Globus pallidus (tissue), 1 donor: ENCODE measurements at places on chromosomes 11 and 22.

- no peak for DNase-seq
Observed at GRCh38 chr11:113685654-113686359, 20.3 kb downstream of the TMPRSS5 start.

DNA sequence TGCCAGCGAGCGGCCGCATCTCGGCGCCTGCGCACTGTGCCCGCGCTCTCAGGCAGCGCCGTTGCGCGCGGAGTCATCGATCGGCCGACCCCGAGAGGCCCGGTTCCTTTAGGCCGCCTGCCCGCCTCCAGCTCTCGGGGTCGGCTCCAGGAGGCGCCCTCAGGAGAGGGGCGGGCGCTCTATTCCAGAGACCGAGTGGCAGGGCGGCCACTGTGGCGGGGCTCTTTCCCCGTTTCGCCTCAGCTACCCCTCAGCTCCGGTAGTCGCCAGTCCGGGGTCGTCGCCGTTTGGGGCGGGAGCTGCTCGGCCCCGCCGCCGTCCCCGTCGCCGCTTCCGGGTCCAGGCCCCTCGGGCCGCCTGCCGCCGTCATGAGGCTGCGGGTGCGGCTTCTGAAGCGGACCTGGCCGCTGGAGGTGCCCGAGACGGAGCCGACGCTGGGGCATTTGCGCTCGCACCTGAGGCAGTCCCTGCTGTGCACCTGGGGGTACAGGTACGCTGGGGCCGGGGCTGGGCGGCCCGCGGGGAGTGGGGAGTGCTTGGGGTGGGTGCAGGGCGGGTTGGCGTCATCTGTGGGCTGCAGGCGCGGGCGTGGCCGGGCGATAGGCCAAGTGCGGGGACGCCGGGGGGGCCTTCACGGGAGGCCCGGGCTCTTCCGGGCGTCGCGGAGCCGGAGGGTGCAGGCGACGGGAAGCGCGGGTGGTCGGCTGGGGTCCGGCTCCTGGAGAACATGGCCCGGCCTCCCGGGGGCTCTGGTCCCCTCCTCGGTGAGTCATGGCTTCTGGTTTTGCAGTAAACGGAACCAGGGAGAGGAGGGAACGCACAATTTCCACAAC is at the start of gene FBXO7:
Gene FBXO7 (plus strand): TSS at position 177 of the 833 bp plus-strand sequence. CDS start 192 bp downstream, at position 369.
- peak; percentile 82 for DNase-seq

- no peak for DNase-seq
Observed at GRCh38 chr11:70030412-70030811, 47.7 kb upstream of the ANO1 start.

GRCh38 chr11:134464981-134465730 is 53.1 kb upstream of the B3GAT1 start:
- no peak for DNase-seq

DNA sequence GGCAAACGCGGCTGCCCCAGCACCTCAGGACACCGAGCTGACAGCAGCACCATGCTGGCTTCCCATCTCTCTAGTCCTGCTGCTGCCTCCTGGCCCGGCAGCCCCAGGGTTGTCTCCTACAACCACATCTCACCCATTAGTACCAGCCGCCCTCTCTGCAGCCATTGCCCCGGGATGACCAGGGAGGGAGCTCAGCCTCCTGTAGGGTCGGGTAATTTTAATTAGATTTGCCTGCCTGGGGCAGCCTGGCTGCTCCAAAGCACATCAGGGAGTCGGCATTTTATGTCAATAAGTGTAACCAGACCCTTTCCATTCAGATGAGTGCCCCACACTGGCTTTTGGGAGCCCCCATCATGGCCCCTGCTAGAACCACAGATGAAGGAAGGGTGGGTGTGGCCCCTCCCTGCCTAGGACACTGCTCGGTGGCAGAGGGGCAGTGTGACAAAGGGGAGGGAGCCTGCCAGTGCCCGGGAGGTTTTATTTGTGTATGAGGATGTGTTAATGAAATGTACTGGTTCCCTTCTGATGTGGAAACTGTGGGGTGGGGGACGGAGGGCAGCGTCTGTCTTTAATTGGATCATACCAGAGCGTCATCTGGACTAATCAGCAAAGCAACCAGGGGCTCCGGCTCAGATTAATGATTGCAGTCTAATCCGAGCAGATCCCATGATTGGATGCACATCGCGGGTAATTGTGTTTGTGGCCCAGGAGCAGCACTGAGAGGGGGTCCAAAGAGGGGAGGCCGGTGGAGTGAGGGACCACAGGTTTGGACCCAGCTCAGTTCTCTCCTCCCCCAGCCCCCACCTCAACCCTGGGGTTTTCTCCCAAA is 125.3 kb downstream of the FEZ1 start:
- DNase-seq: no peak

DNA sequence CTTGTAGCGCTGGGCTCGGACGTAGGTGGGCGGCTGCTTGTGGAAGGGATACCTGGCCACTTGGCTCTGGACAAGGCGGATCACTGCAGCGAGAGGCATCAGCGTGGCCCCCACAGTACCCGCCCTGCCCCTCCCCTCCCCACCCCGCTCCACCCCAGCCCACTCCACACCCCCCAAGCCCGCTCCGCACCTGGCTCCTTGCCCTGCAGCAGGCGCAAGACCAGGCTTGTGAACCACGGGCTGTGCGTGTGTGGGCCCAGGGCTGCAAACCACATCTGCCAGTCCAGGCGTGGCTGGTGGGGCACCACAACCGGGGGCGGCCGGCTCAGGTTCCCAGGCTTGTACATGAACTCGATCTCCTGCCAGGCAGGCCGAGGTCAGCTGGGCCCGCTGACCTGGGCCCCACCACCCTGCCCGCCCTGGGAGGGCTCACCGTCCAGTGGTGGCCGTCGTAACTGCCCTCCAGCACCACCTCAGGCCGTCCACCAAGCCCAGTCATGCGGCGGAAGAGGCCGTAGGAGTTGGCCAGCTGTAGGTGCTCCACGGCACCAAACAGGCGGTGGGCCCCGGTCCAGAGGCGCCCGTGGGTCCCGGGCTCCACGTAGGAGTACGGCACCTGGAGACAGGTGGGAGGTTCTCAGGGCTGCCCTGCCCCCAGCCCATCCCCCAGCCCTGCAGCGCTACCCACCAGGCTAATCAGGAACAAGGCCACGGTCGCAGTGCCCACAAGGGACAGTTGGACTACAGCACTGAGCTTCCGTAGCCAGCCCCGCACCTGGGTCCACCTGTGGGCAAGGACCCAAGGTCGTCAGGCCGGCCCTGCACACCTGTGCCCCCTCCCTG is 2.9 kb downstream of the LMF2 start:
- DNase-seq: no peak

GRCh38 chr11:3984896-3985295 is 109.7 kb upstream of the RRM1 start:
- no peak for DNase-seq

DNA sequence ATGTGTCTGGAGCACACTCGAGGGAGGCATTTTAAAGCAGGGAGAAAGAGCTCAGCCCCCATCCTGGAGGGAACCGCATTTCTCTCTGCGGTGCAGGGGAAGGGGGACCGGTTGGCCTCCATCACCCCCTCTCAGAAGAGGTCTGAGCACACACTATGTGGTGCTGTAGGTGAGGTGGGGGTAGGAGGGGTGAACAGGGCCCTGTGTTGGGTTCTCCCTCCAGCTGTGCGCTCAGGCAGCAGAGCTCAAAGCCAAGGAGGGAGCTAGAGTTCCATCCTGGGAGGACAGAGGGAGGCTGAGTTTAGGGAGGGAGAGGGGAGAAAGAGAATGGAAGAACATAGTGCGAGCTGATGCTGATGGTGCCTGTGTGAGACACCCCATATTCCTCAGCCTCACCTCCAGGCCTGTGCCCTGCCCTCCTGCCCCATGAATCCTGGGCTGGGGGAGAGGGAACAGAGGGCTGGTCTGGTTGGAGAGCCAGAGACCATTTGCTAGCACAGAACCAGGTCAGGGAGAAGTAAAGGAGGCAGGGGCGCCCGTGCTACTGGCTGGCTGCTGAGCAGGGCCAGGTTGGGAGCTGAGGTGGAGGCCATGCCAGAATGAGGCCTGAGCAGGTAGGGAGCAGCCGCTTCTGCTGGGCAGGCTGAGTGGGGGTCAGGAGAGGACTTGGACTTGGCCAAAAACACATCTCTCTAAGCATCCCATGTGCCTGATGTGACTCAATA is 43.7 kb downstream of the ALX4 start:
- DNase-seq: no peak

DNA sequence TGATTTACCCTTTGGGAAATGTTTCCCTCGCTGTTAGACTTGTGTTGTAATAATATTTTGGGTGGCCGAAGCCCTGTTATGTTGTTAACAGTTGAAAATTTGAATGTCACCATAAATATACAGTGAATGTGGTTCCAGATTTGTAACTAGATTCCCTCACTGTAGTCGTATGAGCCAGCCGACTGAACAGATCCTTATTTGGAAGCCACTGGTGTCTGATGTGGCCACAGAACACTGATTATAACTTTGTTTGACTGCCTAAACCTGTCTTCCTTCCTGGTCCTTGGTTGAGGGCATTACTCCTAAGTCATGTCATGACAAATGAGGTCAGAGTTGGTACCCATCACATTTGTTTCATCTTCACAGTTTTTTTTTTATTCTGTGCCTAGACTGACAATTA is 45.4 kb downstream of the YAP1 start:
- no peak for DNase-seq

DNA sequence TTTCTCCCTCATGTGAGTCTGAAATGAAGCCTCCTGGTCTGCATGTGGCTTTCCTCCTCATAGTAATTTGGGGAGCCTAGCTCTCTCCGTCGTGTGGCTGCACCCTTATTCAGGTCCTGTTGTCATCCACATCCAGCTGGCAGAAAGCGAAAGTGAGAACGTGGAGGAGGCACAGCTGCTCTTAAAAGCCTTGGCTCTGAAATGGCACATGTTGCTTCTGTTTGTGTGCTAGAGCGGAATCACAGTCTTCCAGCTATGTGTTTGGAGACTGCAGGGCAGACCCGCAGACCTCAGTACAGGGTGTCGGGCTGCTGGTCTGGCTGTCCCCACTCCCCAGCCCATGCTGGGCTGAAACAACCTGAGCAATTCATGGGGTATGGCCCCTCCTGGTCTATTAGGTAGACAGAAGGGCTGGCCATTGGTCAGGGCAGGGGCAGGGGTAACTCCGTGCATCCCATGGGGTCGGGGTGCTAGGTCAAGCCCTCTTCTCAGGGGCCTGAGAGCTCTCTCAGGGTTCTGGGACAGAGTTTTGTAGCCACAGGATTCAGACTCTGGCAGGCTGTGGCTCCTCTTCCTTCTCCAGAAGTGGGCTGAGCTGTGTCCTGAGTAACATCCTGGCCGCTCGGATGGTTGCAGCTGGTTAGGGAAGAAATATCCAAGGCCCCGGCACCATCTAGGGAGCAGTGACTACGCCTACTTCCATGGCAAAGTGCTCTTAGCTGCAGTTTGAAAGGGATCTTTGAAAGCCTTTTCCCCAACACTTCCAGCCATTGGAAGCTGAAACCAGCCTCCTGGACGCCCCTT is 50.6 kb downstream of the C11orf96 start:
- no peak for DNase-seq

- DNase-seq: no peak
Observed at GRCh38 chr11:31967404-31968130, 123.3 kb upstream of the RCN1 start.

DNA sequence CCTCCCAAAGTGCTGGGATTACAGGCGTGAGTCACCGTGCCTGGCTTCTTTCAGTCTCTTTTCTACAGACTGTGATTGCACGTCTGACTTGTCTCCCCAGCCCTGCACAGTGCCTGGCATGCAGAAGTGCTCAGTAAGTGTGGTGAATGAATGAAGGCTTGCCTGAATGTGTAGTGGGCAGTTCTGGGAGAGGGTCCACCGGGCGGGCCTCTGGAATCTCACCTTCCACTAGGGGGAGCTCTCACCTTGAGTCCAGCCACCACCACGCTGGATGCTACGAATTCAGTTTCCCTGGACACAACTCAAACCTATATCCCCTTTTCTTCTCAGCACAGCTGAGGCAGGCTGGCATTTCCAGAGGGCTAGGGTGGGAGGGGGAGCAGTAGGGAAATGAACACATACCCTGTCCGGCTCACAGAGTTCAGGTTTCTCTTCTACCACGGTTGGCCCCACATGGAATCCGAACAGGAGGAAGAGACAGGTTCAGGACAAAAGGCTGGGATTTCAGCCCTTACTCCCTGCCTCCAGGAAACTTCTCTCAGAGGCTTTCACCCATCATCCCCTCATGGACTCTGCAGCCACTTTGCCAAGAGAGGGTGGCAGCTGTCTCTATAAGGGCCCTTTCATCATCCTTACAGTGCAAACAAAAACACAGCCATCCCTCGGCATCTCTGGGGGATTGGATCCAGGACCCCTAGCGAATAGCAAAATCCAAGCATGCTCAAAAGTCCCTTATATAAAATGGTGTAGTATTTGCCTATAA is 86.8 kb downstream of the NECTIN1 start:
- no peak for DNase-seq

GRCh38 chr11:73585834-73586575 is 11.9 kb downstream of the FAM168A start:
- no peak for DNase-seq

GRCh38 chr11:8709002-8709672 is 26.5 kb downstream of the RPL27A start:
- peak; percentile 28 for DNase-seq

DNA sequence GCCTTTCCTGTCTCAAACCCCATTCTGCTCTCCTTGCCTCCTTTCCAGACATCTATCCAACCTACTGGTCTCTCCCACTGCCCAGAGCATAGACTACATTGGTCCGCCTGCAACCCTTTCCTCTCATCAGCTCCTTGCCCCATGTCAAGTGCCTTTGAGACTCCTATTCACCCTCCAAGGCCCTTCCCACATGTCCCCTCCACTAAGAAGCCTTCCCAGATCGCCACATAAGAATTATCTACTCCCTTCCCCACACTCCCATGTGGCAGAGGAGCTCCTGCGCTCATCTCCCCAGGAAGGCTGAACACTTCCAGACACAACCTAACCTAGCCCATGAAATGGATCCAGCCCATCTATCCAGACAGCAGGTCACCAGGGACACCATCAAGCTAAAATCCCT is 10.3 kb downstream of the C1QTNF6 start:
- DNase-seq: no peak

DNA sequence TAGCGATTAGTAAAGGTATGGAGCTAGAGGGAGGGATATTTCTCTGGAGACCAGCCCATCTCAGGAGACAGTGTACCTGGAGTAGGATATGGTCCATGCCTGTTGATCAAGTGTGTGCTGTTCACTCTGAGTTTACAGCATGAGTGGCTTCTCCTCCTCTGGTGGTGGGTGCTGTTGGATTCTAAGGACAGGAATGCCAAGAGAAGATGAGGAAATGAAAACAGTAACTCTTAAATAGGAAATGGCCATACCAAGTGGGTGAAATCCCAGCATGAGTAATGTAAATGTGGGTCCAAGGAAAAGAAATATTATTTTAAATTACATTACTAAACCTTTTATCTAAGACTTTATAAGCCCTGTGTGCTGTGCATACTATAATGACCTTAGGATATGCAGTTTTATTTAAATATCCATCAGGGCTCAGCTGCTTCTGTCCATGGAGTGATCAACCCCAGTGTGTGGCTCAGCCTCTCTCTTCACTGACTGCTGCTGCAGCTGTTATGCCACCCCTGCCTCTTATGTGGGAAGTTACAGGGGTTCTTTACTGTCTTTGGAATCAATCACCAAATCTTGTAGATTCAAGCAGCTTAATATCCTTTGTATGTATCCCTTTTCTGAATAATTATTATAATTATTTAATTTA is 54.3 kb downstream of the FAT3 start:
- no peak for DNase-seq
